ENCODE measurements at places on chromosomes 5 and 9.

- DNase-seq: no peak
Measured at GRCh38 chr5:171093598-171093997, 215.4 kb upstream of the TLX3 start.

- DNase-seq: no peak
Measured at GRCh38 chr9:8337834-8338766, 538.5 kb upstream of the DMAC1 start.

DNA sequence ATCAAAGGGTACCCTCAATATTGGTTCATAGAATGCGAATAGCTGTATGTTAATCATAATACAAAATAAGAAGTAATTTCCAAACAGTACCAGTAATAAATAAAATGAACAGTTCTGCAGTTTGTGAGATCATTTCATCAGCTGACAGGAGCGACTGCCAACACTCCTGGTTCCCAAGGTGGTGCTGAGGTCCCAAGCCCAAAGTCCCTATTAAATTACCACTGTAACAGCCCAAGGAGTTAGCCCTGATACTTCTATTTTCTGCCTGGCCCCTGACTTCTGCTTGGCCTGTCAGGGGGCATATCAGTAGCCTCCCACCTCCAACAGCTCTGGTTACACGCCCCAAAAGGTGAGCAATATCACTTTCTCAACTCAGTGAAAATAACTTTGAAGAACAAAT, 47.1 kb downstream of the ANKH start:
- no peak for DNase-seq

GRCh38 chr5:17339841-17340240, 122.4 kb downstream of the BASP1 start:
- no peak for DNase-seq

DNA sequence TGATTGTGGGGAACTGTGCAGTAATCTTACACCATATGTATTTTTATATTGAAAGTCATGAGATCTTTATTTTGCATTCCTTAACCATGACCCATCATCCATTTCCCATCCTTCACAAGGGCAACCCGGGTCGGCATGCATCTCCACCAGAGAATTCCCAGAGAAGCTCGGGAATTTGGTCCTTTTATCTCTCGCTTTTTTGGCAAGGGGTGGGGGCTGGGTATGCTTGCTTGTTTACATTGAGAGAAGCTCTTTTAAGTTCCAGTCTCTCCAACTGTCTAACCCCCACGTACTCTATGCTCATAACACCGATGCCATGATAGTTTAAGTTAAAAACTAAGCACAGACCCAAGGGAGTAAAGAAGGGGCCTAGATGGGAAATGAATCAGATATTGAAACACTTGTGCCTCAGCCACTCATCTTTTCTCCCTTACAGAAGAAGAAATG, 109.9 kb upstream of the NFIB start:
- no peak for DNase-seq

- DNase-seq: no peak
Measured at GRCh38 chr5:123671711-123672456, 159.9 kb downstream of the CSNK1G3 start.

GRCh38 chr5:149581192-149581861, at the start of gene ARHGEF37:
ARHGEF37 (plus strand) TSS chr5:149581498; CDS start chr5:149597770, 16,272 bp downstream.
- DNase-seq: no peak

DNA sequence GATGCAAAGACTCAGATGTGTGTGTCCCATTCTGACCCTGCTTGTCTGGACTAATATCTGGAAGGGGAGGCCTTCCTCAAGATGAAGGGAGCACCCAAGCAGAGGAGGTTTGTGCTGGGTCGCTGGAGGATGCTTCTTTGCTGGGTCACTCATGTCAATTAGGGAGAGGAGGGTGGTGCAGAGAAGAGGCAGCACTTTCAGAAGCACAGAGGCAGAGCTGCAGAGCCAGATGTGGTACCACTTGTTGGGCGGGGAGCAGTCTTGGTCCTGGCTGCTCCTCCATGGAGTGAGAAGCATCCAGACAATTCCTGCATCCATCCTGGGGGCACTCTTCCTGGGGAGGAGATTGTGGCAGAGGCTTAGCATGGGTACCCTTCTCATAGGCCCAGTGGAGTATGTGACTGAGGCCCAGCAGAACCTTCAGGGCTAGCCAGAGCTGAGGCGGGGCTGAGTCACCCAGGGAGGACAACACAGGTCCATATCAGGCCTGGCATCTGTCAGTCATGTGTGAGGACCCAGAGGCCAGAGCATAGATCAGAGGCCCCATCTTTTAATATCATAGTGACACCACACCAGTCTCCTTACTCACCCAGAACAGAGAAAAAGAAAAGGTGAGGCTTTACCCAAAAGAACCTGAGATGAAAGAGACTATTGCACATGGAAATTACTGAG, 59.8 kb downstream of the TNFSF15 start:
- no peak for DNase-seq

GRCh38 chr9:80435591-80435990, 863.8 kb downstream of the TLE4 start:
- DNase-seq: no peak

GRCh38 chr9:90805006-90805996, 3.7 kb downstream of the SYK start:
- no peak for DNase-seq

DNA sequence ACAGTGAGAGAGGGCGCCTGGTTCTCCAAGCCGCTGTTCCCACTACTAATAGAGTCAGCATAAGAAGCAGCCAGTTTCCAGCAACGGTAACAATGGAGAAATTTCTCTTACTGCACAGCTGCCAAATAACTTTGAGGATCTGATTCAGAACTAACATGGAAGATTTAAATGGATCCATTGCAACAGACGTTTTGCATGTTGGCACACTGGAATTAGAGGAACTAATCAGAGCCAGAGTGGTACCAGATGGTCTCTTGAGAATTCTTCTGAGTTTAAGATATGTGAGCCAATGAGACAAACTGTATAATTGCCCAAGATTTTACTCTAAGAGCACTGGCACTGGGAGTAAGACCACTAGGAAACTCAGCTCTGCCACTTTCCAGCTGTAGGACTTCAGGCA, 186.5 kb downstream of the EFNA5 start:
- no peak for DNase-seq

DNA sequence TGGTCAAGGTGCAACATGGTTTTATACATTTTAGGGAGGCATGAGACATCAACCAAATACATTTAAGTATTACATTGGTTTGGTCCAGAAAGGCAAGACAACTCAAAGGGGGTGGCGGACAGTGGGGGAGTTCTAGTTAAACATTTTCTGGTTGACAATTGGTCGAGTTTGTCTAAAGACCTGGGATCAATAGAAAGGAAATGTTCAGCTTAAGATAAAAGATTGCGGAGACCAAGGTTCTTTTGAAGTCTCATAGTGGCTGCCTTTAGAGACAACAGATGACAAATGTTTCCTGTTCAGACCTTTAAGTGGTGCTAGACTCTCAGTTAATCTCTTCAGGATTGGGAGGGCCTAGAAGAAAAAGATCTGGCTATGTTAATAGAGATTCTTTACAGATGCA, 47.7 kb upstream of the TTC39B start:
- DNase-seq: no peak

DNA sequence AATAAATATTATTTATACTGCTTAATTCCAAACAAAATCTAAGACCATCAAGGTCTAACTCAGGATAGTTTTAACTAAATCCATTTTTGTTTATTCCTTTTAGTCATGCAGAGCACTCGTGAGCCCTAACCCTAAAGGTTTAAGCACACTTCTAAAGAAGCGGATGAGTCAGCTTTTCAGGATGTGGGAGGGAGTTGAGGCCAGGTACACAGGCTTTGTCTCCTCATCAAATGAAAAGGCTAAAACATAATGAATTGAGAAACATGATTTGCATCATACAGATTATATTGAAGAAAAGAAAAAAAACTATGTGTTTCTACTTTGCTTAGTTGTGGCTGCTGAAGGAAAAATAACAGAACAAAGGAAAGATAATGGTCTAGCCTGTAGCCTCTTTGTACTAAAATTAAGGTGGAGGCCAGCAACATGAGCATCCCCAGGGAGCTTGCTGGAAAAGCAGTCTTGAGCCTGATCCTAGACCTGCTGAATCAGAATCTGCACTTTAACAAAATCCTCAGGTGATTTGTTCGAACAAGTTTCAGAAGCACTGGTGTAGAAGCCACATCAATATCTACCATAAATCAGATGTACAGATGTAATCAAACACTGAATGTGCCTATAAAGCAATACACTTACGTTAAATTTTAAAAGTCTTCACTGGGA, 21.1 kb upstream of the ISCA1 start:
- peak; percentile 16 for DNase-seq

DNA sequence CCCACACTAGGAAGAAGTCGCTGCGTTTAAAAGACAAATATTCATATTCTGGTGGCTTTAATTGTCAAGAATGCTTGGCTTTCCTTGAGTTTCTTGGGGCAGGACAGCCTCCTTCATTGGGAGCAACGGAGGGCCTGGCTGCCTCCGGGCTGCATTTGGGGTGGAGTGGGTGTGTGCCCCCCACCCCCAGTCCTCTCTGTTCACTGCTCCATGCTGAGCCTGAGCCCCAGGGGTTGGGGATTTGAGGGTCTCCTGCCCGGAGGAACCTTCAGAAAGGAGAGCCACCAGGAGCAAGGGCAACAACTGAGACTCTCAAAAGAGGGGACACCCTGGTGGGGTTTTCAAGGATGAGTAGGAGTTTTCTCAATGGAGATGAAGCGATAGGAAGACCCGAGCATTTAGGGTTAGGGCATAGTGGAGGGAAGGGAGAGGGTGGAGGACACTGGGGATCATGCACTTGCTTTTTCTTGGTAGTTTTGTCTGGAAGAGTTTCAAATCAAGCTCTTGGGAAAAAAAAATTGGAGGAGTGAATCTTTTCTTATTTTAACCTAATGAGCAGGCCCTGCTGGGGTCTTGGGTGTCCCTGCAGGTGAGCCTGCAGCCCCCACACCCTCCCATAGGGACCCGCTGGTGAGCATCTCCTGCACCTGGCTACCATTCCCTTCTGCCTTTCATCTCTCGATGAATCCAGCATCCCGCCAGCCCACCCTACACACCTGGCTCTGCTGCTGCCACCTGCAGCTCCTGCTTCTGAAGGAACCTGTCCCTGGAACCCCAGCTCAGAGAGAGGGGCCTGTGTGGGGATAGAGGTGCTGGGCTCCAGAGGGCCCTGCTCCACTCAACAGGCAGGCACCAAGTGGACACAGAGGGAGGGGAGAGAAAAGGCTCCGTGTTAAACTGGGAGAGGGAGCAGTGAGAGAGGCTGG, 4.1 kb downstream of the SLC6A19 start:
- DNase-seq: no peak

DNA sequence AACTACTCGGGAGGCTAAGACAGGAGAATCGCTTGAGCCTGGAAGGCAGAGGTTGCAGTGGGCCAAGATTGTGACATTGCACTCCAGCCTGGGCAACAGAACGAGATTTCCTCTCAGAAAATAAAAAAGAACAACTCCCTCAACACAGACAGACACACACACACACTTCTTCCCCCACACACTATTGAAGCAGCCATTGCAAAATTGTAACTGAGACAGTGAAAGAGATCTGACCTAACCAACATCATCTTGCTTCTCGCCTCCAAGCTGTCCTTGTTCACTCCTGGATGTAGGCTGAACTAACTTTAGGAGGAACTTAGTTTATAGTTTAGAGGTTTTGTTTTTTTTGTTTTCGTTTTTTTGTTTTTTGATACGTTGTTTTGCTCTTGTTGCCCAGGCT, 13.0 kb upstream of the PLIN2 start:
- no peak for DNase-seq

GRCh38 chr9:35909687-35910612, 660 bp downstream of the SPAAR start:
- DNase-seq: no peak

- no peak for DNase-seq
Measured at GRCh38 chr9:105957830-105958229, 263.5 kb downstream of the TMEM38B start.

DNA sequence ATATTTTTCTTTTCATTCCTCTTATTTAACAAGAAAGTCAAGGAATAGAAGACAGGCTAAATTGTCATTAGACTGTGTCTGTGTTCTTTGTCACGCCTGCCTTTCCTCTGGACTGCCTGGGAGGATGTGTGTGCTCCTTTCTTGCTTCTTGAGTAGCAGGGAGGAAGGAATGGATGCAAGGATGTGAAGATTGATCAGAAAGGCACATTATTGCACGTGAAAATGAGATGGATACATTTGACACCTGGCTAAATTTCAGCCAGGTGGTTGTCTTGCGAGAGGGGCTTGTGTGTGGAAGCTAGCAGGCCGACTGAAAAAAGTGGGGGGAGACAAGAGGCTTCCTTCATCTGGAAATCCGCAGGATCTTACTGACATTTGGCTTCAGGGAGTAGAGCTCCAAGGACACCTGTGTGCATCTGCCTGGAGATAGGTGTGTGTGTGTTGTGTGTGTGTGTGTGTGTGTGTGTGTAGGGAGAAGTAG, 200.1 kb downstream of the MEF2C start:
- DNase-seq: no peak

- DNase-seq: no peak
Measured at GRCh38 chr9:96620181-96620514, 505 bp upstream of the CDC14B start.

DNA sequence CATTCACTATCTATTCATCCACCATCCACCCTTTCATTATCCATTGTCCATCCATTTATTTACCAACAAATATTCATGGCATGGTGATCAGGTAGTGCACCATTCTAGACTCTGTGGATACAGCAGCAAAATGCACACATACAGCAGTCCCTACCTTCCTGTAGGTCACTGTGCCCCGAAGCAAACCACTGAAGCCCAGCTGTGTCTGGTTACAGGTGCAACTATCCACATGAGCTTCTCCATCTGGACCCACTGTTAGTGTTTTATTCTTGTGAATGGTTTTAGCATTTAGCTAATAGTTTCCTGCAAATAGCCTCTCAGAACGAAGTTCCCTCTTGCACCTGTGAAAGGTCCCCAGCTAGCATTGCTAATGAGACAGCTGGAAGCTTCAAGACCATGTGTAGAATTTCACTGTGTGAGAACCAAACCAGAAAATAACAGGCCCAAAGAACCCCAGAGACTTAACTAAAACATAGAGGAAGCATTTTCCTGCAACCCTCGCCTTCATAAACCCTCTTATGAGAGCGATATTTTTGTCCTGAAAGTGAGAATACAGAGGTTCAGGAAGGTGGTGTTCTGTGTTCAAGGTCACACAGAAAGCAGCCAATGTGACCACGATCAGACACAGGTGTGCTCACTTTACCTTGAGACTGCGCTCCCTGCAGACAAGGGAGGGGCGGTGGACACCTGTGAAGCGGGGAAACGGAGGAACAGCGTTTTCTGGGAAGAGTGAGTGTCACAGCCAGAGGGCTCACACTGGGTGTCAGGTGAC, 18.5 kb downstream of the PAEP start:
- DNase-seq: no peak

- no peak for DNase-seq
Measured at GRCh38 chr5:177355162-177355867, 2.4 kb upstream of the RGS14 start.
